ENCODE measurements at places on chromosomes 7 and 10. TPM values are rescaled to one million over a fixed set of nuclear protein-coding genes. Genes with fewer than 3 reads are reported as not detected.

Gene PRKG1
- 38.9 TPM for total RNA-seq

Gene CPN1
- total RNA-seq: not detected

Gene CPED1
- 33.8 TPM for total RNA-seq

Gene CHST12
- 15.3 TPM for total RNA-seq

Gene ZNF804B
- total RNA-seq: not detected

Gene PDAP1
- 93.2 TPM for total RNA-seq

Gene VIPR2
- total RNA-seq: 17.5 TPM

Gene LFNG
- total RNA-seq: 5.2 TPM

DNA sequence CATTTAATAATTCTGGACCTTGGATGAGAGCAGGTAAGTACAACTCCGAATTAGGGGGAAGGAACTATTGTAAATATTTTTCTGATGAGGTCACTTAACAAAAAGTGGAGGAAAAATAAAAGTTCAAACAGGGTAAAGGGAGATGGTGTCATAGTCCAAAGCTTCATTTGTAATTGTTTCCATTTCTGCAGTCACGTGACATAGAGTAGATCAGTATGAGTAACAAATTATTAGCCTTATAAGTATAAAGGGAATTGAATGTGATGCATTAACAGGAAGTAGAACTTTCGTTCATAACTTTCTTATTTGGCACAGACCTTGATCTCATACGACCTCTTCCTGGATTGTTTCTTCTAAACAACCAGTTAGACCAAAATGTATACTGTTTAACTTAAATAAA is 347.2 kb upstream of the TPK1 start:
- H3K4me3 ChIP-seq: no peak overlapping the region
- DNase-seq: no peak
- no peak overlapping the region for H3K27ac ChIP-seq
- H3K27me3 ChIP-seq: no peaks in the 10 kb centered on the region
- H3K36me3 ChIP-seq: no peaks in the 10 kb centered on the region

DNA sequence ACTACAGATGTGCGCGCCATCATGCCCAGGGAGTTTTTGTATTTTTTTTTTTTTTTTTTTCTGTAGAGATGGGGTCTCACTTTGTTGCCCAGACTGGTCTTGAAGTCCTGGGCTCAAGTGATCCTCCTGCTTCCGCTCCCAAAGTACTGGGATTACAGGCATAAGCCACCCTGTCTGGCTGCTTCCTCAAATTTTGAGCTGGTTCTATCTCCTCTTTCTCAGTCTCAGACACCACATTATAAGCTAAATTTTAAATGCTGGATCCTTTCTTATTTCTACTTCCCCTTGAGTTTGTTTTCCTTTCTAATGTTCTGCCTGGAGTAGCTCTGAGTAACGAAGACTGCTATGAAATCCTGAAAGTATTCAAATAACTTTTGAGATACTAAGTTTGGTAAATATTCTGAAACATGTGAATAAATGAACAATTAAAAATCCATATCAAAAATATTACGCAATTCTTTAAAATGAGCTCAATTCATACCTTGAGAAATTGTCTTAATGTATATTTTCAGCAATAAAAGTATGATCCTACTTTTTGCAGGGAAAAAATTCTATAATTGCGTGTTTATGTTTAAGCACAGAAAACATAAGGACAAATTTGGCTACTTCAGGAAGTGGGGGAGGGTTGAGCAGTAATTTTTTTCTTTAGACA is 15.0 kb downstream of the TCAF1 start:
- H3K36me3 ChIP-seq: peaks cover 12% of the 10 kb centered on the region
- H3K27ac ChIP-seq: no peak overlapping the region
- H3K27me3 ChIP-seq: no peaks in the 10 kb centered on the region
- no peak for DNase-seq

- H3K27ac ChIP-seq: peak overlapping the region; percentile 81
- H3K4me3 ChIP-seq: no peak overlapping the region
- no peak for DNase-seq
These were observed 169.7 kb downstream of the NEURL1 start for GRCh38 chr10:103663236-103663635.

DNA sequence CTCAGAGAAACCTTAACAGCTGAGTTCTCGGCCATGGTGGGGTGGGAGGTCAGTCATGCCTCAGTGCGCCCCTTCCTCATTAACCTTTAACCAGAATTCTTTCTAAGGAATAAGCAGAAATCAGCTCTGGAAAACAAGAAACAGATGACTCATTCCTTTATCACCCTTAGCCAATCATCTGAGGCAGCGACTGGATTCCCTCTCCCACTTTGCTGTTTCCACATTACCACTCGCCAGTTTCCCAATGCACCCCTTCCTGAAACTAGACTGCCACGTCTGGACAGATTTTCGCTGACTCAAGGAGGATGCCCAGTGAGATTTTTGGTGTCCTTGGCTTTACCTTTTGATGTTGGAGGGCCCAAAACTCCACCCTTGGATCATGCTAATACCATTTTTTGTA is 223.8 kb downstream of the PLXDC2 start:
- no peak overlapping the region for H3K27ac ChIP-seq
- H3K27me3 ChIP-seq: no peaks in the 10 kb centered on the region
- H3K36me3 ChIP-seq: no peaks in the 10 kb centered on the region
- H3K4me1 ChIP-seq: no peaks in the 10 kb centered on the region
- no peak overlapping the region for H3K4me3 ChIP-seq

- no peaks in the 10 kb centered on the region for H3K27me3 ChIP-seq
- H3K36me3 ChIP-seq: no peaks in the 10 kb centered on the region
- no peak overlapping the region for H3K27ac ChIP-seq
- DNase-seq: no peak
- no peak overlapping the region for H3K4me3 ChIP-seq
- peaks cover 15% of the 10 kb centered on the region for H3K4me1 ChIP-seq
These were observed 187.6 kb downstream of the PLXNA4 start for GRCh38 chr7:132388688-132389087.

DNA sequence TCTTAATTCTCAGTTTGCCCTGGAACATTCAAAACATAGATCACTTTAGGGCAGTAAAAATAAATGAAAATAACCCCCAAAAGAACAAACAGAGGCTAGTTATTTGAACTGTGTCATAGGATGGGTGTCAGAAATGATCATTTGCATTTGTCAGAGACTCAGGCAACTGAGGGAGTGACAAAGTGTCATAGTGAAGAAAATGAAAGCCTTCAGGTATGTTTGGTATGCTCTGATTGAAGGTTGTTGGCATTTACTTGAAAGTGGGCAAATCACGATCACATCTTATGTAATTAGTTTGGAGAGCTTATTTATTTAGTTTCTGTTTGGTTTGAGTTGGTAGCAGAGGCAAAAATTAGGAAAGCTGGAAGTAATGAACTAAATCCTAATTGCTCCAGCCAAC is 880.9 kb downstream of the ANKRD7 start:
- H3K36me3 ChIP-seq: no peaks in the 10 kb centered on the region
- no peaks in the 10 kb centered on the region for H3K27me3 ChIP-seq
- no peak overlapping the region for H3K27ac ChIP-seq
- no peaks in the 10 kb centered on the region for H3K4me1 ChIP-seq
- no peak overlapping the region for H3K4me3 ChIP-seq

DNA sequence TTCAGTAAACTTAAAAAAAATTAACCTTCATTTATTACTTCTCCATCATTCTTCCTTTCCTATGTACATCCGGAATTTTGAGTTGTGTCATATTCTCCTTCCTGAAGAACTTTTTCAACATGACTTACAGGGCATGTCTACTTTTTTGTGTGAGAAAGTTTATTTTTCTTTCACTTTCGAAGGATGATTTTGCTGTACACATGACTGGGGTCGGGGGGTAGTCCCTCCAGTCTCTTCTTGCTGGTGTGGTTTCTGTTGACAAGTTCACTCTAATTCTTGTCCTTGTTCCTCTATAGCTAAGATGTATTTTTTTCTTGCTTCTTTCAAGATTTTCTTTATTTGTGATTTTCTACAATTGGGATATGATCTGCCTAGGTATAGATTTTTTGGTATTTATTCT is 55.8 kb downstream of the INPP5A start:
- no peak overlapping the region for H3K4me3 ChIP-seq
- no peaks in the 10 kb centered on the region for H3K36me3 ChIP-seq
- no peak overlapping the region for H3K27ac ChIP-seq
- peaks cover 100% of the 10 kb centered on the region for H3K4me1 ChIP-seq
- no peaks in the 10 kb centered on the region for H3K27me3 ChIP-seq

GRCh38 chr7:129707910-129708499 is 96.5 kb downstream of the NRF1 start:
- H3K4me3 ChIP-seq: no peak overlapping the region
- H3K27me3 ChIP-seq: no peaks in the 10 kb centered on the region
- H3K27ac ChIP-seq: no peak overlapping the region
- peaks cover 48% of the 10 kb centered on the region for H3K36me3 ChIP-seq

DNA sequence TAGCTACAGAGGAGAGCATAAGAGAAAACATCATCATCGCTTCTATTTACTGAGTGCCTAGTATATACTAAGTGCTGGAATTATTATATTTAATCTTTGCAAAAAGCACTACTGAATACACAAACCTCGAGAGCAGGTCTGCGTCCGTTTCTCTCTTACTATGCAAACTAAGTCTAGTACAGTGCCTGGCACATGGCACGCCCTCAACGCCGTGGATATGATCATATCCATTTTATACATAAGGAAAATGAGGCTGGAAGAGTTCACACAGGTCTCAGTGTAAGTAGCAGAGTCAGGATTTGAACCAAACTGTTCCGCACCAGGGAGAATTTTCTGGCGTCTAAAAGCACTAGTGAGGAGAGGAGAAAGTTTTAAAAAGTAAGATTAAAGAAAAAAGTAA is 17.6 kb downstream of the MXI1 start:
- peaks cover 18% of the 10 kb centered on the region for H3K36me3 ChIP-seq
- peaks cover 68% of the 10 kb centered on the region for H3K4me1 ChIP-seq
- no peaks in the 10 kb centered on the region for H3K27me3 ChIP-seq

DNA sequence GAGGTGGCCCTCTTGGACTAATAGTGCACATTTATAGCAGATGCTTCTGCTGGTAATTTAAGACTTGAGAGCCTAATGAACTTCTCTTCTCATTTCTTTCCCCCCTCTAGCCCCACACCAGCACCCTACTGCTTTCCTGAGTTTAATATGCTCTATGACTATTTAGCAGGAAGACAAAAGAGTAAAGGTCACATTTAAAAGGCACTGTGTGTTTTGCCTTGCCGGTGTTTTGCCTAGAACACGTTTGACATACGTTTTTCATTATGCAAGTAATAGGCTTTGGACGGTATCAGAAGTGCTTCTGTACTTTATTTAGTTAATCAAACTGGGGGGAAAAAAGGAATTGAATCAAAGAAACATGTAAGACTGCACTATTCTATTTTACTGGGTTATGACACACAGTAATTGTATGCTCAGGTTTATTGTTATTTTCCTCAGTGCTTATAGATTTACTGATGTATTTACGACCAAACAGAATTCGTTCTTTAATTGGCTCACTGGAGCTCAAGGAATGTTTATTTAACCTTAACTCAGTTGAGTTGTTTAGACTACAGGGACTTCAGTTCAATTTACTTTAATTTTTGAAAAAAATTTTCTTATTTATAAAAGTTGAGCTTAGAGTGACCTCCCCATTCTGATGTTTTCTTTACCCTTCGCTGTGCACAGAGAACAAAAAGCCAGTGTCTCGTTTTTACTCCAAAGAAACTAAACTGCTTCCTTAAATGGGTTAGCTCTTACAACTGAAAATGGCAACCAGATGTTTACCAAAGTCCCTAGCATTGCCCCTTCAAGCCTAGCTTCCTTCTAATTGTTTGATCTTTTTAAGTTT is 35.4 kb downstream of the CPED1 start:
- no peak for DNase-seq
- H3K36me3 ChIP-seq: no peaks in the 10 kb centered on the region
- peaks cover 82% of the 10 kb centered on the region for H3K4me1 ChIP-seq

DNA sequence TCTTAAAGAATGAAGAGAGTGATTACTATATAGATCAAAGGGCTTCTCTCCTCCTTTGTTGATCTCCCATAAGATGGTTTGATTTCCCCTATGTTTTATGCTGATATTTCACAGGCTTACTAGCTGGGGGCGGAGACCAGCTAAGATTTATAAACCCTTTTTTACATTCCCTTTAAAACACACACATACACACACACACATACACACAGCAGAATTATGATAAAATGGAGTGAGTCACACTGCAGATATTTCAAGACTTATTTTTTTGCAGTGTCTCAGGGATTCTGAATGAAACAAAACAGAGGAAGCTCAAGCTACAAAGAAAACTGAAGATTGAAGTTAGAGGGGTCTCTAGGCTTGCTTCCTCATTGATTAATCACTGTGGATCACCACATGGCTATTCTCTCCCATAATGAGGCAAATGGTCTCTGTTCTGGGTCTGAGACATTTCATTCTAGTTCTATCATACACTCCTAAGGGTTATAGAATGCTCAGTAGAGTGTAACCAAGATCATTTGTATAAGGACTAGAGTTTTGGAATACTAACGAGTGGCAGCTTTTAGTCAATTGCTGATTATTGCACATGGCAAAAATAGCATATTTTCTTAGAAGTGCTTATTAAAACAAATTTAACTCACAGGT is 18.6 kb downstream of the INA start:
- no peaks in the 10 kb centered on the region for H3K4me1 ChIP-seq
- no peak overlapping the region for H3K27ac ChIP-seq
- no peak overlapping the region for H3K4me3 ChIP-seq
- peaks cover 2% of the 10 kb centered on the region for H3K36me3 ChIP-seq
- peaks cover 21% of the 10 kb centered on the region for H3K27me3 ChIP-seq

- H3K27me3 ChIP-seq: no peaks in the 10 kb centered on the region
- H3K36me3 ChIP-seq: no peaks in the 10 kb centered on the region
- H3K4me1 ChIP-seq: no peaks in the 10 kb centered on the region
These were observed 168.1 kb downstream of the GPR37 start for GRCh38 chr7:124597509-124597908.

GRCh38 chr7:19558527-19558926 is 150.3 kb downstream of the POLR1F start:
- H3K4me1 ChIP-seq: no peaks in the 10 kb centered on the region
- DNase-seq: no peak
- H3K27me3 ChIP-seq: no peaks in the 10 kb centered on the region
- H3K27ac ChIP-seq: no peak overlapping the region
- H3K4me3 ChIP-seq: no peak overlapping the region

DNA sequence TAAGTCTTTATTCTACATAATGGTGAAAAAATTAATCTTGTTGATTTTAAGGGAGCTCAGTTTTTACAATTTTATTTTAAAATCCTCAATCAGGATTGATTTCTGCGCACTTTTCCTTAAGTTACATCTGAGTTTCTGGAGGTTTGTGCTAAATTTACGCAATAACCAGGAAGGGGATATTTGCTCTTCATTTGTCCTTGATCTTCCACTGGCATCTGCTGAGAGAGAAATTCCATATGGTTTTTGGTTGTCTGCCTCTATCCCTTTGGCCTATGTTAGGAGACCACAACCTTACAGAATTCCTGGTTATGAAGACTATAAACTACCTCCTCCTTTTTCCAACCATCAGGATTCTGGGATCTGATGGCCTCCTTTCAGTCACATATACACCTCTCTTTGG is 20.1 kb upstream of the CDK6 start:
- H3K4me1 ChIP-seq: no peaks in the 10 kb centered on the region
- no peak overlapping the region for H3K4me3 ChIP-seq
- no peak overlapping the region for H3K27ac ChIP-seq

DNA sequence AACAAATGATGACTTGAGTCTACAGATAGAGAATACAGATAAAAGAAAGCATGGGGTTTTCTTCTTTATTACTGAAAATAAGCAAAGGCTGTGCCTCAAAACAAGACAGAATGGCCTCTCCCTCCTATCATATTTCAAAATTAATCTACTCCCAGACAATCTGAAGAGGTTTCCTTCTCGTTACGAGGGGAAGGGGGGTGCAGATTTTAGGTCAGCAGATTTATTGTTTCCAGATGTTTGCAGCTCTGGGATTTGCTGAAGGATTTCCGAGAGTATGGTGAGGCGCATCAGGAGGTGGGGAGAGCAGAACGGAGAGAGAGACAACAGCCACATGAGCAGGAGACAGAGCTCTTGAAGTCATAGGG is 89.8 kb downstream of the KIAA1549 start:
- H3K4me3 ChIP-seq: no peak overlapping the region
- H3K27ac ChIP-seq: no peak overlapping the region
- H3K36me3 ChIP-seq: no peaks in the 10 kb centered on the region
- H3K4me1 ChIP-seq: peaks cover 18% of the 10 kb centered on the region
- DNase-seq: no peak

Data from left ventricle myocardium inferior (tissue), 1 donor.